ENCODE measurements at places on chromosomes 16 and 17.

- DNase-seq = no peak
Measured at GRCh38 chr17:39979893-39980350, 685 bp upstream of the PSMD3 start.

GRCh38 chr16:37511-37910 lies 15.9 kb downstream of the POLR3K start:
- no peak for DNase-seq

GRCh38 chr16:30399435-30400186 lies 4.4 kb downstream of the ZNF48 start:
- DNase-seq = no peak

DNA sequence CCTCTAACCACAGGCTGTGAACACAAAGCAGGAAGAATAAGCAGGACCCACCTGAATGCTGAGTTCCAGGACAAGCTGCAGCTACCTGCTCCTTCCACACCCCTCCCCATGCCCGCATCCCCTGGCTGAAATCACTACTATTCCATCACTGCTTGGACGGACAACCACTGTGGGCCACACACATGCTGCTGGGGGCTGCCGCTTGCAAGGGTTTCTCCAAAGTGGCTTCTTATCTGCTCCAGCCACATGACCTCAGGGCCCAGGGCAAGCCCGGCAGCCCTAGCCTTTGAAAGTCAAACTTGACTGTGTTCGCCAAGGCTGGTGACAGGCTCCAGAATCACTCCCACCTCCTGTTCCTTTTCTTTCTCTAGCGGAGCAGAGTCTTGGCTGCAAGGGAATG lies 18.4 kb downstream of the FA2H start:
- DNase-seq = no peak

- no peak for DNase-seq
Measured at GRCh38 chr17:15507896-15508295, 40.5 kb upstream of the CDRT4 start.

DNA sequence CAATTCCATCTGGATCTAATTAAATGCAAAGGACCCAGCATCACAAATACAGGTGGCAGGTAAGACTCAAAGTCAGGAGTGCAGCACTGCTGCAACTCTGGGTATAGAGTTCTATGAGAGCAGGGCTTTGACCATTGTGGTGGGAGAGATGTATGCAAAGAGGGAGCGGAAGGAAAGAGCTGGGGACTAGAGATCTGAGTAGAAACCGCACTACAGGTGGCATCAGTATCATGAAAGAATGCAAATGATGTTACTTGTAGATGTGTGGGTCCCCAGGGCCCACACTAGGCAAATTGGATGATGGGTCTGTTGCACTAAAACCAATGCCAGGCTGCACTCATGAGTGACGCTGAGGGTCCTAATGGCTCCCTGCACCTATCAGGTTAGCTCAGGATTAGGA lies 287.1 kb upstream of the ASIC2 start:
- no peak for DNase-seq

GRCh38 chr17:2852729-2853282 lies 56.6 kb downstream of the RAP1GAP2 start:
- DNase-seq = no peak

DNA sequence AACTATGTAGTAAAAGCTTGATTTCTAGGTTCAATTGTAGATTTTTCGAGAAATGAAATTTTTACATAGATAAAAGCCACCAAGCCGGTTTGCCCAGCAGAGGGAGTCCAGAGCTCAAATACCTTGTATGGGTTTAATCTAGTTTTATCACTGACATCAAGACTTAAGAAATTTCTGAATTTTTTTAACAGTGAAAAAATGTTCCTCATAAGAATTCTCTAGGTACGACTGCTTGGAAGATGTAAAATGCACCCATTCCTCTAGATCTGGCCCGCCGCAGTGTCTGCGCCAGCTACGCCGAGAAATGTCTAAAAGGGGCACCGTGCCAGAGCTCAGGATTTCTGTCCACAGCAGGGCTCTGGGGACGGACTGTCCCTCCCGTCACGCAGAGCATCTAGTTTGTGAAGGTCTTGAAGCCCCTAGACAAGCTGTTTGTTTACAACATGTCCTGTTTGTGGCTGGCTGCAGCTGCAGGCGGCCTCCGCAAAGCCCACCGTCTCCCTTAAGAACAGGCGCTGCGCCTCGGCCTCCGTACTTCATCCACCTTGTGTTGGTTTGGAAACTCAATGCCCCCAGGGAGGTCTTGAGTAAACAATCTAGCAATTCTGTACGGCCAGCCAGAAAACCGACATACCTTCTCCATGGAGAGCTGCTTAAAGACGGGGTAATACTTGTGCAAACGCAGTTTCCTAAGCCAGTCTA lies 24.8 kb downstream of the MAP1LC3B start:
- DNase-seq = no peak

- DNase-seq = no peak
Measured at GRCh38 chr17:68238871-68239253, 9.0 kb upstream of the AMZ2 start.

- DNase-seq = no peak
Measured at GRCh38 chr17:69084911-69085310, 24.2 kb upstream of the ABCA9 start.

- no peak for DNase-seq
Measured at GRCh38 chr17:81074875-81075274, 39.9 kb downstream of the BAIAP2 start.

GRCh38 chr16:79006765-79007164 lies 593.8 kb downstream of the MAF start:
- DNase-seq = no peak

- no peak for DNase-seq
Measured at GRCh38 chr17:75636381-75637142, 3.3 kb downstream of the SMIM5 start.

GRCh38 chr16:17386229-17386628 lies 84.5 kb downstream of the XYLT1 start:
- no peak for DNase-seq

DNA sequence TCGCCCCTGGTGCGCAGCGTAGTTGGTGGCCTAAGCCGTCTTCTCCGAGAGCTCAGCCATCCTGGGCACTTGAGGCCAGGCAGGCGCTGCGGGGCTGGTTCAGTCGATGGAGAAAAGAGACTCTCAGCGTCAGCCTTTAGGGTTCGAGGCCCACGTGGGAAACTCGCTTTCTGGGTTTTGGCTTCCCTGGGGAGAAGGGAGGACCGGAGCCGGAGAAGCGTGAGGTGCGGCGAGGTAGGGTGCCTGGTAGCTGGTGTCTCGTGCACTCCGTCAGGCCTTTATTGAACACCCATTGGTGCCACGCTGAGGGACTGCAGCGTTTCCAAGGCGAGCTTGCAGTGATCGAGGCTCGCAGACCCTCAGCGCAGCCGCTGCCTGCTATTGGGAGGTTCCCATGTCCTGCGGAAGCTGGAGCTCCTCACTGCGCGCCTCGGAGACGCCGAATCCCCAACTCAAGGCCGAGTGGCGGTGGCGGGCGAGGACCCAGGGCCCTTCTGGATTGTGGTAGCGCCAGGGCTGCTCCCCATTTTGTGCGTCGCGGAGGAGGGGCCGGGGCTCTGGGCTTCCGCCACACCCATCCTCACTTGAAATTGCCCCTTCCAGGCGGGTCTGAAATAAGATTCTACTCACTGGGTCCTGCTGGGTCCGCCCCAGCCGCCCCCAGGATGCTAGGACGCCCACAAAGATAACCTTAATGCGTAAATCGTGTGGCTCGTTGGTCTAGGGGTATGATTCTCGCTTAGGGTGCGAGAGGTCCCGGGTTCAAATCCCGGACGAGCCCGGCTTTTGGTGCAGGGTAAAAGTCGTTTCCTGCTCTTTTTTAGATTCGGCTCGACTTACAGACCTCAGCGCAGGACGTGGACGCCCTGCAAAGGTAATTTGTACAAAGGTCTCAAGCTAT lies 1.2 kb downstream of the OR1F1 start:
- DNase-seq = peak; percentile 56

DNA sequence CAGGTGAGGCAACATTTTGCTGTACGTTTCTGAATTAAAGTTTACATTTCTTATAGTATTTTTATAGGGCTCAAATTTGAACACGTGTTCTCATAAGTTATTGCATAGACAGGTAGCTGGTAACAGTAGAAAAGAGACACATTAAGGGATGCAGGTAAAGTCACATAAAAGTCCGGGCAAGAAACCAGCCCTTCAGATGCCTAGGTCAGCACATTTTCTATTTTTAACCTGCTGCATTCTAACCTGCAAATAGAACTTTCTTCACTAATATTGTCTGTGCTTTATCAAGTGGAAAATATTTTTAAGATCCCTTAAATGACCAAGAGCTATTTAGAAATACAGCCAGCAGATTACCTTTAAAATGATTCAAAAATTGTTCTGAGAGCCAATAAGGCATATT lies 307.4 kb upstream of the AXIN2 start:
- DNase-seq = no peak

DNA sequence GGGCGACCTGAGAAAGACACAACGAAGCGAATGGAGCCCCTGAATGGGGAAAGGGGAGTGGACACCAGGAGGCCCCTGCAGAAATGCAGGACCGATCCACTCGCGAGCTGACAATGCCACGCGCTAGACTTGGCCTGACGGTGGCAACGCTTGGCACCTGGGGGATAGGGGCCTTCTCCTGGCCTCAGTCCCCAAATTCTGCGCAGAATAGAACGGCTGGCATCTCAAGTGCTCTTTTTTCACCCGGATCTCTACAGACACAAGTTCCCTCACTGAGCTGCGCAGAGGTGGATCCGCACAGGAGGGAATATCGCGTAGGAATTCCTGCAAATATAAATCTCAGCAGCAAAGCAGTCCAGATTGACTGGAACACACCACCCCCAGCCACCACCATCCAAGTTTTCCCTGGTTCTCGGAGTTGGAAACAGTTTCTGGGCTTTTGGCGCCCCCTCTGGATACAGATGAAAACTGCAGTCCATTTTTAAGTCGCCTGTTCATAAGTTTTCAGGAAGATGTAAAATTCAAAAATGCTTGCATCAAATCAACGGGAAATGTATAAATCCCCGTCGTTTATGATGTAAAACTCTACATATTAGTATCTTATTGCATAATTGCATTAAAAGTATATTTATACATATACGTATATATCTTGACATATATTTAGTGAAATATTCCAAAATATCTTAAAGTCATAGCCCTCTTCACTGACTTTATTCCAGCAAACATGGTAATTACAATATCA lies 2.3 kb upstream of the SOX9 start:
- DNase-seq = peak; percentile 54

- peak; percentile 85 for DNase-seq
Measured at GRCh38 chr17:72387487-72387886, 266.7 kb downstream of the SOX9 start.

DNA sequence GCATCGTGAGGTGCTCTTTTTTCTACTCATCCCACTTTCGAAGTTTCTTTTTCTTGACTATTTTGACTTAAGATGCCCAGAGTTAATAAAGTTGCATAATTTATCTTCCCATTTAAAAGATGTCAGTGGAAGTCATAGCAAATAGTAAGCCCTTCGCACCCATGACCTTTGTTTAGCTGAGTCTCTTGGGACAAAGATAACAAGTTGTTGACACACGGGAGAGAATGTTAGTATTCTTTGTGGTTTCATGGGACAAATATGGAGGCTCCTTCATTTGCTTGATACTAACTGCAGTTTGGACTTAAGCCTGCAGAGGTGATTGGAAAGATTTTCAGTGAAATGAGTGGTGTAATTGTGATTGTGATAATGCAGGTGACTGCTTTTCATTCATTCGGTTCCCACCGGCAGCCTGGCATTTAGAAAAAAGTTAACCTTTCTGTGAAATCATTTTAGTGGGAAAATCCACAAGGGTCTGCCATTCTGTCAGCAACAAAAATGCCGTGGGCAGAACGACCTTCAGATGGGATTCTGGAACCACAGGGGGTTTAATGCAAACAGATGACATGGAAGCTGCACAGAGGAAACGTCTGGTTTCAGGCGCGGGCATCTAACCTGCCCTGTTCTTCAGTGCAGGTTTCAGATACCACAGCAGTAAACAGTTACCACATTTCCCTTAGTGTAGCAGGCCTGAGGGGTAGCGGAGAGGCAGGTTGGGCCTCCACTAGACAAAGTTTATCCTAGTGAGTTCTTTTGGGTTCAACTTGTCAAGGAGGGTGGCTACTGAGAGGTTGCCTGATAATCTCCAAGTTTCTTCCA lies 123.0 kb downstream of the RPTOR start:
- DNase-seq = no peak

GRCh38 chr16:12025472-12025871 lies 48.9 kb downstream of the SNX29 start:
- DNase-seq = no peak

GRCh38 chr17:7346761-7347614 lies 5.0 kb upstream of the KCTD11 start:
- no peak for DNase-seq

DNA sequence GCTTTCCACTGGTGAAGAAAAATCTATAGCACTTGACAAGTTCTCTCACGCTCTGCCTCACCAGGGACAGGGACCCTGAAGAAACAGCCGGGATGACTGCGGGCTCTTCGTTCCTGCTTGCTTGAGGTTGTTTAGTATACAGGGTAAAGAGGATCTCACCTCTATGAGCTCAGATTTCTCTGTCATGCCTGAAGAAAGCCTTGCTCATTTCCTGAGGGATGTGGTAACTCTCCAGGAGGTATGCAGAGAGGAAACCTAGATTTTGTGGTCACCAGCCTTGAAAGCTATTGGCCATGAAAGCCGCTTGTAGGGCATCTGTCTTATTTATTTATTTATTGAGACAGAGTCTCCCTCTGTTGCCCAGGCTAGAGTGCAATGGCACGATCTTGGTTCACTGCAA lies 23.2 kb downstream of the USP43 start:
- no peak for DNase-seq

DNA sequence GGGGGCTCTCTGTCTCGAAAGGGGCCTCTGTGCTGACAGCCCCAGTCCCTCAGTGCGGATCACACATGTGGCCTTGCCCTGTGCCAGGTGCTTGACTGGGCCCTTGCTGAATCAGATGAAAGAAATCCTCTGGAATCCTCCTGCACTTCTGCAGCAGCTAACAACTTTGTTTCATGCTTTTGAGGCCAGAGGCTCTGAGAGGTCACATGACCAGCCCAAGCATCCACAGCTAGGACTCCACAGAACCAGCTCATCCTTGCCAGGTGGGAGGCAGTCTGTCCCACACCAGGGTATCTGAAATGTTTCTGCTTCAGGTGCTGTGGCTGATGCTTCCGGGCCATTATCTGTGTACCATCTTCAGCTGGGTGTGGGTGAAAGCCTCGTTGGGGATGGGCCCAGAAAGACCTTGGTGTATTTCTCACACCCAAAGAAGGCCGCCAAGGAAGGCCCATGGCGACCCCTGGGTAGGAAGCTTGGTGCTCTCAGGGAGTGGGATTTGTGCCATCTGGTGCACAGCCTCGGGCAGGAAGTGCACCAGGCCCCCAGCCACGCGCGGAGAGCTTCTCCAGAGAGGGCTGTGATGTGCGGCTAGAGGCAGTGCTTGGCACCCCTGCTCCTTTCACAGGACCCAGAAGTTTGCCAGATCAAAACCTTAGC lies 143.8 kb downstream of the CLEC16A start:
- DNase-seq = no peak

GRCh38 chr16:10368969-10369551 lies 16.8 kb upstream of the ATF7IP2 start:
- DNase-seq = peak; percentile 65

DNA sequence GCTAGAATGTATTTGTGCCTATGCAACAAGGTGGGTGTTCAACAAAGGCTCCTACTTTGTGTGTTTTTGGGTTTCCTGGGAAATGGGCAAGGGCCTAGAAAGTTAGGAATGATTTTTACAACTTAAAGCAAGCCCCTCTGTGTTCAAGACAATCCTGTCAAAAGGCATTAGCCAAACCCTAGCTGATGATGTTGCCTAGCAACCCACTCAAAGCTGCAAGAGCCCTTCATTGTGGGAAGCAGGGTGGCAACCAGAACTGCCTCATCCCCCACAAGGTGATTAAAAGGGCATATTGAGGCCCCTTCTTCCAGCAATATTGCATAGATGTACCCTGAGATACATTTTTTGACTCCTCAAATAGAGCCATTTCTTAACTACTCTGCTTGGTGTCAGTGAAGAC lies 16.0 kb upstream of the RASL10B start:
- DNase-seq = no peak

GRCh38 chr17:3295632-3296031 lies 2.5 kb downstream of the OR3A1 start:
- no peak for DNase-seq

Measured in Caki2 (cell line).